ENCODE measurements at places on chromosomes 1 and 21. TPM values are rescaled to one million over a fixed set of nuclear protein-coding genes. Genes with fewer than 3 reads are reported as not detected.

OR6Y1 gene
- not detected for total RNA-seq

DDR2 gene
- total RNA-seq = 3.4 TPM

SORT1 gene
- 11.6 TPM for total RNA-seq

DNA sequence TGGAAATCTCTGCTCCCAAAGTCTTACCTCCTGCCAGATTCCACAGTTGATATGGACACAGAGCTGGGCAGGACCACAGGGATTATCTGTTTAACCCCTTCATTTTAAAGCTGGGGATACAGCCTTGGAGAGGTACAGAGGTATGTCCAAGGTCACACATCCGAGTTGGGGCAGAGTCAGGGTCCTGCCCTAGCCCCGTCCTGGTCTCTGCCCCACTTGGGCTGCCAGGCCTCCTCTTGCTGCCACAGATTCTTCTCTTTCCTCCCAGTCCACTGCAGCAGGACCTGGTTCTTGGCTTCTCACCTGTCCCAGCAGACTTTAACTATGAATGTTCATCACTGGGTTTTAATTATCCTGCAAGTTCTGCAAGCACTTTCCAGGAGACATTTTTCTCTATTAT, 258.3 kb downstream of the MATN1 start:
- no peak for DNase-seq

DNA sequence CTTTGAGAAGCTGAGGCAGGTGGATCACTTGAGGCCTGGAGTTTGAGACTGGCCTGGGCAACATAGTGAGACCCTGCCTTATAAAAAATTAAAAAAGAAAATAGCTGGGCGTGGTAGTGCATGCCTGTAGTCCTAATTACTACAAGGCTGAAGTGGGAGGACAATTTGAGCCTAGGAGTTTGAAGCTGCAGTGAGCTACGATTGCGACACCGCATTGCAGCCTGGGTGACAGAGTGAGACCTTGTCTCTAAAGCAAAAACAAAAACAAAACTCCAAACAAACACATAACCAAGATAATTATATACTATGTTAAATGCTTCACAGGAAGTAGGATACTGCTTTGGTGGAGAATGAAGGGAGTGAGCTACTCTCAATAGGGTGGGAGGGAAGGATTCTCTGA, 5.4 kb upstream of the PAFAH2 start:
- no peak for DNase-seq

GRCh38 chr1:197917805-197918651, 856 bp downstream of the LHX9 start:
- DNase-seq = no peak

- no peak for DNase-seq
Measured at GRCh38 chr1:12182410-12182984, 15.7 kb downstream of the TNFRSF1B start.

DNA sequence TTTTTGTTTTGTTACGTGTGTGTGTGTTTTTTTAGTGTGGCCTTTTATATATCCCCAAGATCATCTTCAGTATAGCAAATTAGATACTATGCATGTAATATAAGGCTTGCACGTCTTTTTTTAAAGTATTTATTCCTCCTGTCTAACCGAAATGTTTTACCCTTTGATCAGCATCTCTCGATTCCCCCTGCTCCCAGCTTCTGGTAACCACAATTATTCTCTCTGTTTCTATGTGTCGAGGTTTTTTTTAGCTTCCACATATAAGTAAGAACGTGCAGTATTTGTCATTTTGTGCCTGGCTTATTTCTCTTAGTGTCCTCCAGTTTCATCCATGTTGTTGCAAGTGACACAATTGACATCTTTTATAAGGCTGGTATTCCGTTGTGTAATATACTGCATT, 18.7 kb downstream of the CEP85 start:
- DNase-seq = no peak

GRCh38 chr1:231443363-231443762, 21.3 kb upstream of the EGLN1 start:
- DNase-seq = no peak

- DNase-seq = peak; percentile 36
Measured at GRCh38 chr21:36079010-36079649, 9.3 kb downstream of the CBR1 start.

- no peak for DNase-seq
Measured at GRCh38 chr1:18548643-18549042, 67.9 kb downstream of the KLHDC7A start.

DNA sequence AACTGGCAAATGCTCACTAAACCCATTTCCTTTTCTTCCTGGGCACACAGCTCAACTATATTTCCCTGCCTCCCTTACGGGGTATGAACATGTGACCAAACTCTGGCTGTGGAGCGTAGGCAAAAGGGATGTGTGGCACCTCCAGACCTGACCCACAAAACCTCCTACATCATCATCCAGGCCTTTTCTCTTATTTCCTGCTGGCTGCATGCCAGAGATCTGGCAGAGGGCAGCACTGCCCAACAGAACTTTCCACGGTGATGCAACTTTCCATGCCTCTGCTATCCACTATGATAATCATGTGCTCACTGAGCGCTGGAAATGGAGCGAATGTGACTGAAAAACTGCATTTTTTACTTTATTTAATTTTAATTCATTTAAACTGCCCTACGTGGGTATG, 99.6 kb upstream of the CACNA1E start:
- DNase-seq = no peak

- DNase-seq = no peak
Measured at GRCh38 chr1:229224308-229224707, 46.6 kb upstream of the RAB4A start.

- no peak for DNase-seq
Measured at GRCh38 chr1:3534803-3535637, 76.3 kb downstream of the MEGF6 start.

DNA sequence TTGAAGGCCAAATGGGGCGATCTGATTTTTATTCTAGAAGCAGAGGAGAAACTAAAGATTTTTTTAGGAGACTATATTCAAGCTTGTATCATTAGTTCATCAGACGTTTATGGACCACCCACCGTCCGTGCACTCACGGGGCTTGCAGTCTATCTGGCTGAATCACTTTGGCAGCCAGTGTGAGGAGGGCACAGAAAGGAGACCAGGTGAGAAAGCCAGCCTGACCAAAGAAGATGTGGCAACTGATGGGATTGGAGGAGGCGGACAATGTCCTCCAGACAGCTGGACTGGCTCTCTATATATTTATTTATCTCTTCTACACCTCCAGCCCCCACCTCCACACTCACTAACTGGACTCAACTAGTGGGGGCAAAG, 822 bp upstream of the ELOVL1 start:
- DNase-seq = no peak

DNA sequence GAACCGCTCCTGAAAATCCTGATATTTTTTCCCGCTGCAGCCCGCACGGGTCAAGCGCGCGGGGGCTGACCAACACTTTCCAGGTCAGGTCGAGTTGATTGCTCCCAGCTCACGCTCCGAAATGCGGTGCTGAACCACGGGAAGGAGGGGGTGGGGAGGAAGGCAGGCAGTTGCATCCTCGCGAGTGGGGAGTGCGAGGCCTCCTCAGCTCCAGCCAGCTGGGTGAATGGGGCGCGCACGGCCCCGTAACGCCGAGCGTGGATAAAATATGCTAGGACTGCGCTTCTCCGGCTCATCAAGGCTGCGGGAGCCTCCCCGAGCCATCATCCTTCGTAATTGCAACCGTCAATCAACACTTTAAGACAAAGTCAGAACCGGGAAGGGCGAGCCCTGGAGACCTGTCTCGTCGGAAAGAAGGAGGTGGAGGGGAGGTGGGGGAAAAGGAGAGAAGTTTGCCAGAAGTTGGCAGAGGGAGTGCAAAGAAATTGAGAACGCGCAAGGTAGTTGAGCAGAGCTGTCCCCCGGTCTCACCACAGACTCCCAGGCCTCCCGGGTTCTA, 8.0 kb downstream of the NR5A2 start:
- DNase-seq = no peak

DNA sequence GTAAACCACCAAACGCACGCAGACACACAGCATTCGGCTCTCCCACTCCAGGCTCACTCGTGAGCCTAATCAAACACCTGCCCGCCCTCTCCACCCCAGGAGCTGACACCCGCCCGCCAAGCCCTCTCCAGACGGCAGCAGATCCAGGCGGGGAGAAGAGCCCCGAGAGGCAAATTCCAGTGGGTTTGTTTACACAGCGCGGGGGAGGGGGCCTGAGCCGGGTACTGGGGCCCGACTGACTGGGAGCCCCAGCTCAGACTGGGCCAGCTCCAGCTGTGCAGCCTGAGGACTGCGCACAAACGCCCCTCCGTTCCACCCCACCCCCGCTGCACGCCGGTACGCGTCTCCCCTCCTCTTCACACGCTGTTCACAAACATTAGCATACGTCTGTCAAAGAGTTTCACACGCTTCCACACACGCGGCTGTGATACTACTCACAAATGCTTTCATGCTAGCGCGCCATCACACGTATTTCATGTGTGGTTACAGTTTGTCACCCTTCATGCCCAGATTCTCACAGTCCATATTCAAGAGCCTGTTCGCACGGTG, 1.0 kb upstream of the EFNA1 start:
- peak; percentile 86 for DNase-seq

DNA sequence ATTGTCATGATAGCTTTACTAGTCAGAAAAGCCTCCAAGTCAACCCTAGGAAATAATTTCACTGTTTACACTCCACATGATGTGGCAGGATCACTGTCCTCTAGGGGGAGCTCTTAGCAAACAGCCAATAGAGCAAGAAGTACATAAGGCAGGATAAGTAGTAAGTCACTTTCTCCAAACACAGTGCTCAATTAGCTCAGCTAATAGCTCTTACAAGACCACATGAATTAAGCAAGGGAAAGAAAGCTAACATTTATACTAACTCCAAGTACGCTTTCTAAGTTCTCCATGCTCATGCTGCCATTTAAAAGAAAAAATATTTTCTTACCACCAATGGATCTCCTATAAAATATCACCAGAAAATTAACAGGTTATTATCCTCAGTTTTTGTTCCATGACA, 66.9 kb upstream of the LRIF1 start:
- peak; percentile 61 for DNase-seq

Data from lung microvascular endothelial cell (primary cell).